ENCODE measurements at places on chromosomes 16 and 17.
A peak's percentile ranks its signal among the peaks of the same experiment; 100 is the strongest.

DNA sequence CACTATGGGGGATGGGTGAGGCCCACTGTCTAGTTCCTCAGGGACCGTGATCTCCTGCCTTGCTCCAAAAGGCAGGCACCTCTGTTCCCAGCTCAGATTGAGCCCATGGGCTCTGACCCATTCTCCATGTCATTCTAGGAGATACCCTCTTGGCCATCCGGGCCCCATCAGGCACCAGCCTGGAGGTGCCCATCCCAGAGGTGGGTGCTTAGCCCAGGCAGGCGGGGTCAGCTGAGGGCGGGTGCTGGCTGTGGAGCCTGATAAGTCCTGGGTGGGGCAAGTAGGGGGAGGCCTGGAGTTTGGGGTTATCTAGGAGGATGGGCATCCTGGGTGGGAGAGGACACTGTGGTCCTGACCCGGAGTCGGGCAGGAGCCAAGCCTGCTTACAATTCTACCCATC, 2.3 kb downstream of the E2F4 start:
- no peak for DNase-seq

- no peak for DNase-seq
Measured at GRCh38 chr17:66957951-66958579, 6.4 kb upstream of the CACNG4 start.

DNA sequence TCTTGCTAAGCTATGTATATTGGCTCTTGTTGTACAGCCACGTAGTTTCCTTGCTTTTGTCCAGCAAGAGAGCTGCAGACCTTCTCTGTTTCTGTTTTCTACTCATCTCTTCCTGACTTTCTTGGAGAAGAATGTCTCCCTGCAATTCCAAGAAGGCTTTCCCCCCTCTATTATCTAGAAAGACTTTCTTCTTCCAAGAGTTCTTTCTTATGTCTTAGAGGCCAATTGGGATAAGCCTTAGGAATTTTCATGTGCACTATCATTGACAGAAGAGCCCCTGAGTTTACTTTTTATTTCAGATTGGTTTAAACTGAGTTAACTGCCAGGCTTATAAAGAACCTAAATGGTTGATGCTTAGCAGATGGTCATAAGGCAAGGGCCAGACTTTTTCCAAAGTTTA, 9.0 kb downstream of the CAPNS2 start:
- DNase-seq, result no peak

DNA sequence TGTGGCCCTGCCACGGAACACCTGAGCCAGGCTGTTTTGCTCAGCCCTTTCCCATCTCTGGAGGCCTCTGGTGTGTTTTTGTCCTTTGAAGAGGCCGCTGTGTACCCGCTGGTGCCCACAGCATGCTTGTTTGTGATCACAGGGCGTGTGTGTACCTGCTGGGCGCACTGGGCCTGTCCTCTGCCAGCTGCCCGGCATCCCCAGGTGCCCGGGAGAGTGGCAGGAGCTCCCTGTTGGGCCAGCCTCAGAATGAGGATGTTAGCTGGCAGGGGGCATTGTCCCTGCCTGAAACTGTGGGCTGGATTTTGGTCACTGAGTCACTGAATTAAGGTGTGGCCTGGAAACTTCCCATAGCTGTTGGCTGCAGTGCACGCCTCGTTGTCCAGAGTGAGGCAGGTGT, 31.1 kb downstream of the BAIAP2 start:
- no peak for DNase-seq

- no peak for DNase-seq
Measured at GRCh38 chr17:83151442-83152226, 72.2 kb downstream of the METRNL start.

DNA sequence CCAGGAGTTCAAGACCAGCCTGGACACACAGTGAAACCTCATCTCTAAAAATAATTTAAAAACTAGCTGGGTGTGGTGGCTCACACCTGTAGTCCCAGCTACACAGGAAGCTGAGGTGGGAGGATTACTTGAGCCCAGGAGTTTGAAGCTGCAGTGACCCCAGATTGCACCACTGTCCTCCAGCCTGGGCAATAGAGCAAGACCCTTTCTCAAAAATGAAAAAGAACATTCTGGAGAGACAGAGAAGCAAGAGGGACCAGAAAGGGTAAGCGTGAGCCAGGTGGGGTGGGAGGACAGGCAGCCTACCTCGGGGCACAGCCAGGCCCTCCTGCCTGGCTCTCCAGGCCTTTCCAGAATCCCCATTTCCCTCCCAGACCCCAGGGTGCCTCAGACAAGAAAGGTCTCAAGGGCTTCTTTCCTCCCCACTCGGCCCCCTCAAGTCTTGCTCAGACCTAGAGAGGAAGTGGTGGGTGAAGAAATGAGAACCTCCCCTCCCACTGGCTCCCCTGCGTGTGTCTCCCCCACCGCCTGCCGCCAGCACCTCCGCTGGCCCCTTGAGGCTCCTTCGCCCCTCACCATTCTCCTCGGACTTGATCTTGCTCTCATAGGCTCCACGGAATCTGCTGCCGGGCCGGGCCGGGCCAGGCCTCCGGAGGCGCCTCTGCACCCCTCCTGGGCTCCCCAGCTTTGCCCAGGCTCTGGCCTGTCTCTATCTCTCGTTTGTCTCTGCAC, 503 bp downstream of the C16orf54 start:
- DNase-seq, result peak; percentile 22

DNA sequence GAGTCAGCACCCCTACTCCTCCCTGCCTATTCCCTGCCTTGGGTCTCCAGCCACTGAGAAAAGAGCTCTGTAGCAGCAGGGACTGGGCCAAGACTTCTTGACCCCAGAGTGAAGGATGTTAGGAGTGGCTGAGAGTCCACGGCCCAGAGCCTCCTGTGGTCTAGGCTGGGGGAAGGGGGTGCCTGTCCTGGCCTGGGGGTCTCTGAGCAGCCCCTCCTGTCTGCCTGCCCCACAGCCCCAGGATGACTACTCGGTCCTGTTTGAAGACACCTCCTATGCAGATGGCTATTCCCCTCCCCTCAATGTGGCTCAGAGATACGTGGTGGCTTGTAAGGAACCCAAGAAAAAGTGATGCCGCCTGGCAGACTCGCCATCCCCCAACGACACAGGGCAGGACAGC, 5.5 kb downstream of the SULT1A2 start:
- DNase-seq, result no peak

DNA sequence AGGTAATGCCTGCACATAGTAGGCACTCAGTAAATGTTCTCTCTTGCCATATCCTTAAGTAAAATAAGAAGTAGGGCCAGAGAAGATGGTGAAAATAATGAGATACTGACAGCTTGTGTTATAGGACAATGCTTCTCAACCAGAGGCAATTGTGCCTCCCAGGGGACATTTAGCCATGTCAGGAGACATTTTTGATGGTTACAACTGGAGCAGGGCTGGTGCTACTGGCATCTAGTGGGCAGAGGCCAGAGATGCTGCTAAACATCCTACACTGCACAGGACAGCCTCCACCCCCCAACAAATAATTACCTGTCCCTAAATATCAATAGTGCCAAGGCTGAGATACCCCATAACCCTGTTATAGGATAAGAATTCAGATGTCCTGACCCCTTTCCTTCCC, 1.7 kb downstream of the RAD51D start:
- no peak for DNase-seq

DNA sequence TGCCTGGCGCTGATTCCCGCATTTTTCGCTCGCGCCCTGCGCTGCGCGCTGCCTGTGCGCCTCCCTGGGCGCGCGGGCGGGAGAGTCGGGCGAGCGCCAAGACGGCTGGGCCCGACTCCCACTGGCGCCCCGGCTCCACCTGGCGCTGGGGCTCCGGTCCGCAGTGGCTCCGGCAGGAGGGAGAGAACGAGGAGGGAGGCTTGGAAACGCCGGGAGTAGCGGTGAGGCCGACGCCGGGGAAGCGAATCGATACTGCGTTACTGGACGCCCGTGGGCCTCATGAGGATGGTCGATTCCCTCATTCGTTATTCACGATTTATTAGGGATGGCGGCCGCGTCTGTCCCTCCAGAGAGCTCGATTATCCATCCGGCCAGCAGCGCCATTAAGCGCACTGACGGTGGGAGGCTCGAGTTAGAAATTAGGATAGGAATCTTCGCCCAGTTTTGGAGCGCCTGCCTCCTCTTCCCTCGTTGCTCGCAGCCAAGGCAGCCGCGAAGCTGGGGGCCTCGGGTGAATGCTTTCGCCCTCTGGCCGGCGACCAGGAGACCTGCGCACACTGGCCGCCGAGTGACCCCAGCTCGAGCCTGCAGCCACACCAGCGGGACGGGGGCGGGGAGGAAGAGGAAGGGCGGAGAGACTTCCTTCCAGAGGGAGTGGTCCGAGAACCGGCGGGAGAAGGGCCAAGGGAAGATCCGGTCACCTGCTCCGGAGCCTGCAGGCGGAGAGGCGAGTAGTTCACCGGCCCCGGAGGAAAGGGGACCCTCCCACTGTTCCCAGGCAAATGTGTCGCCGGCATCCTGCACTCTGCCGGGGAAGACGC, 1.3 kb upstream of the PCGF2 start:
- DNase-seq, result no peak

DNA sequence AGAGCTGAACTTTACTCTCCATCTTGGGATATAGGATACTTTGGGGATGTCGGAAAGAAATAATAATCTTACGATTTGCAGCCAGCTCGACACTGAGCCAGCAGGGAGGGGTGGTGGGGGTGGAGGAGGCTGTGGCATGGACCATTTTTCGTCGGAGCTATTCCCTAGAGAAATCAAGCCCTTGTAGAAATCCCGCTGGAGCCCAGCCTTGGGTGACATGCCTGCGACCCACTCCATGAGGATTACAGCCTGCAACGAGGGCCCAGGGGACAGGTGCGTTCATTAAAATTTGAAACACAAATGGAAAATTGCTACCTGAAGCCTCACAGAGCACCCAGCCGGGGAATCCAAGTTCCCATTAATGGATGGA, 82.8 kb upstream of the GSE1 start:
- no peak for DNase-seq

GRCh38 chr17:50805486-50805885, 29.9 kb upstream of the WFIKKN2 start:
- no peak for DNase-seq

DNA sequence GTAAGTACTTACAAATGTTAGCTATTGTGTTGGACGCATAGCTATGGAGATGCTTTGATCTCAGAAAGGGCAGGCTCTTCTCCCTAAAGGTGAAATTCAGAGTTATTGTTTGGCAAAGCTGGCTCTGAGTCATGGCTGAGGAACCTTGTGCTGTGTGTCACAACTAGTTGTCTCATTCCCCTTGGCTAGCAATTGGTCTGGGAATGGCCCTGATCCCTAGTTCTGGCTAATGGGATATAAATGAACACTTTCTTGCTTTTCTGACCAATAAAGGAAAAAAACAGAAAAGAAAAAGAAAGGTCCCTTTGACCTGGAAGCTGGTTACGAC, 210.6 kb downstream of the MAP2K4 start:
- DNase-seq, result no peak

DNA sequence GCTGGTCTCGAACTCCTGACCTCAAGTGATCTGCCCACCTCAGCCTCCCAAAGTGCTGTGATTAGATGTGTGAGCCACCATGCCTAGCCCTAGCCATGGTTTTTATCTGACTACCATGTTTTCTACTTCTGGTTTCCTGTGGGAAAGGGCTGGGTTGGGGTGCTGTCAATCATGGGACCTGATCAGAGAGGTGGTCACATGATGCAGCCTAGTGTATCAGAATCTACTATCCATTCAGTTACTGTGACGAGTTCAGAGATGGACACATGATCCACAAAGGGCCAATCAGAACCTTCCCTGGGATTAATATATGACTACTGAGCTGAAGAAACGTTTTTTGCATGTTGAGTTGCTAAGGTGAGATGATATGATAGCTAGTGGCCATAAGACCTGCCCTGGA, 59.1 kb downstream of the ABCC6 start:
- DNase-seq, result no peak

GRCh38 chr17:4735876-4736651, 3.6 kb upstream of the ZMYND15 start:
- DNase-seq, result no peak

GRCh38 chr17:7307686-7308624, 527 bp downstream of the EIF5A start:
- DNase-seq, result peak; percentile 54

GRCh38 chr17:15278924-15279477, 13.9 kb upstream of the PMP22 start:
- DNase-seq, result no peak

GRCh38 chr17:22128171-22128570, 435.8 kb downstream of the KCNJ18 start:
- DNase-seq, result no peak

GRCh38 chr16:17476414-17477259, 5.9 kb upstream of the XYLT1 start:
- no peak for DNase-seq

- DNase-seq, result no peak
Measured at GRCh38 chr17:288802-289356, 63.7 kb downstream of the RPH3AL start.

DNA sequence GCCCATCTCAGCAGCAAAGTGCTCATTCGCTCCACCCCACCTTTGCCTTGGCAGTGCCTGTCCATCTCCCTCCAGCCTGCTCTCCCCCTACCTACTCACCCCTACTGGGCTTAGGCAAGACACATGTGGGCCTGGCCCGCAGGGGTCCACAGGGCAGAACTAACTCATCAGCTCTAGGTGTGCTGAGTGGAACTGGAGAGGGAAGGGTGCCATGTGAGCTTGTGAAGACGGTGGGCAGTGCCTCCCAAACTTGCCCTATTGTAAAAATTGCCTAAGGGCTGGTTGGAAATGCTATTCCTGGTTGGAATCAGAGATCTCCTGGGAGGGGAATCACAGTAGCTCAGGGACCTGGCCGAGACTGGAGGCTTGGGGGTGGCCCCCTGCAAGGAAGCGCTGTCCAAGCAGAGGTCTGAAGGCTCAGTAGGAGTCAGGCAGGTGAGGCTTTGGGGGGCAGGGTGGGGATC, 29.1 kb upstream of the TNS4 start:
- no peak for DNase-seq

DNA sequence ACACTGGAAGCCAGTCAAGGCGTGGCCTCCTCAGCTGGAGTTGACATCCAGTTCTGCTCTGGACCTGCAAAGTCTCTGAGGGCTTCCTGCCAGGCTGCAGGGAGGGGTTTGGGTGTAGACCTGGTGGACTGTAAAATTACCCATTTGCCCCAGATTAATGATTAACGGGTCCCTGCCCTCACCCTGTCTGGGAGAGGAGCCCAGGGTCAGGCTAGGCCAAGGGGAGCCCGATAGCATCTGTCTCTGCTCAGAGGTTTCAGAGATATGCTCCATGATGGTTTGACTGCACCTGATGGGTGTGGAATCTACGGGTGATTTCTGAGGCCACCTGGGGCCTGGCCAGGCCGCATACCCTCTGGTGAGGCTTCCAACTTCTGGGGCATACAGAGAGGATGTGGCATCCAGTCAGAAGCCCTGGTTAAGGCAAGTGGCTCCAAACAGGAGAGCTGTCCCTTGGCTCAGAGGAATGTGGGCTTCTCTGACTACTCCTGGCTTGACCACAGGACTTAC, 11.2 kb downstream of the PPY start:
- no peak for DNase-seq

GRCh38 chr17:33277436-33278100, 15.5 kb downstream of the ASIC2 start:
- DNase-seq, result no peak

- DNase-seq, result no peak
Measured at GRCh38 chr16:14487579-14487978, 142.5 kb downstream of the PARN start.

DNA sequence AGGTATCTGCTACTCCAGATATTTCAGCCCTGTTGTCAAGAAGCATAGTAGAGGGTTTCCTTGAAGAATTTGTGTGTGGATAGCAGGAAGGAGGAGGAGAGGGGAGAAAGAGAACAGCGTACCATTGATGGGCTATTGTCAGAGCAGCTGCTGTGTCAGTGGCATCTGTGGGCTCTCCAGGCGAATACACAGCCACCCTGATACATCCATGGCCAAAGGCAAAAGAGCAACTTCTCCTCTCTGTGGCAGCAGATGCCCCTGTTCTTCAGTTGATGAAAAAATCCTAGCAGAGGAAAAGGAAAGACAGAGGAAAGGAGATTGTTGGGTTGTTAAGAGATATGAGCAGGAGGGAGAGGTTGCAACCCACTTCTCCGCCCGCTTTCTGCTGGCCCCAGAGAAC, 12.2 kb upstream of the KCNJ2 start:
- no peak for DNase-seq

All from effector CD8-positive, alpha-beta T cell (primary cell).